ENCODE measurements at places on chromosomes 2 and 18. TPM values are rescaled to one million over a fixed set of nuclear protein-coding genes. Genes with fewer than 3 reads are reported as not detected.
A peak's percentile ranks its signal among the peaks of the same experiment; 100 is the strongest.

GRCh38 chr2:159077869-159078268 lies 109.4 kb downstream of the TANC1 start:
- no peaks in the 10 kb centered on the region for H3K27me3 ChIP-seq
- H3K4me3 ChIP-seq = no peak overlapping the region
- H3K4me1 ChIP-seq = peaks cover 5% of the 10 kb centered on the region
- no peak overlapping the region for H3K27ac ChIP-seq

DNA sequence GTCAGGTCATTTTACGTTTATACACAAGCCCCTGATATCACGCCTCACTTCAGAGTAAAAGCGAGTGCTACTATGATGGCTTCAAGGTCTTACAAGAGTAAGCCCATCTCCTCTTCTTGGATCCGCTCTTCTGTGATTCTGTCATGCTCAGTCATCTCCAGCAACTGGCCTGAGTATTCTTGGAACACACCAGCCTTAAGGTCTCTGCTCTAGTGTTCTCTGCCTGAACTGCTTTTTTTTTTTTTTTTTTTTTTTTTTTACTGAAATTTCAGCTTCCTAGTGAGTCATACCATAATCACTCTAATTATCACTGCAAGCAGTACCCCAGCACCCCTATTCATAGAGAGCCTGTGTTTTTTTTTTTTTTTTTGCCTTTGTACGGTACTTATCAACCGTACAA lies 1228.9 kb downstream of the CNTNAP5 start:
- H3K27ac ChIP-seq = no peak overlapping the region
- no peaks in the 10 kb centered on the region for H3K36me3 ChIP-seq
- no peak overlapping the region for H3K4me3 ChIP-seq
- no peaks in the 10 kb centered on the region for H3K27me3 ChIP-seq

GRCh38 chr18:24585996-24586566 lies 125.6 kb downstream of the HRH4 start:
- H3K4me3 ChIP-seq = no peak overlapping the region
- H3K4me1 ChIP-seq = peaks cover 13% of the 10 kb centered on the region
- no peak for DNase-seq
- H3K27ac ChIP-seq = no peak overlapping the region
- H3K36me3 ChIP-seq = no peaks in the 10 kb centered on the region

The DNAJC5G gene
- total RNA-seq = not detected

DNA sequence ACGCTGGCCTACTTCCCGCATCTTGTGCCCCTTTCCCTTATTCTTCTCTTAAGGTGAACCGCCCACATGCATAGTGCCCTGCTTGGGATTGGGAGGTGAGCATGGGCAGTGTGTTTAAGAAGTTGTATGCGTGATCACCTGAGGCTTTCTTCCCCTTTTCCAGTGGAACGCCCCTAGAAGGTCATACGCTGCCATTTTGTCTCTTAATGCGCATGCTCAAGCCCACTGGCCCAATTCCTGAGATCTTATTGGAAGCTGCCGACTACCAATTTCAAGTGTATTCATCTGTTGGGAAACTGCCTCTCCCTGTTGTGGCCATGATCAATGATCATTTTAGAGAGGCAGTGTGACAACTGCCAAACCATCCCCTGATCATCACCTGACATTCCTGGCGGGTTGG lies 3.3 kb upstream of the CETN1 start:
- peaks cover 40% of the 10 kb centered on the region for H3K4me1 ChIP-seq
- no peaks in the 10 kb centered on the region for H3K36me3 ChIP-seq
- no peak overlapping the region for H3K4me3 ChIP-seq

GRCh38 chr2:42809819-42810120 lies 17.4 kb upstream of the HAAO start:
- peak overlapping the region; percentile 62 for H3K4me3 ChIP-seq
- peaks cover 7% of the 10 kb centered on the region for H3K4me1 ChIP-seq
- no peak overlapping the region for H3K27ac ChIP-seq

The RAX gene
- total RNA-seq = 78.1 TPM

The GKN1 gene
- not detected for total RNA-seq

- no peak overlapping the region for H3K27ac ChIP-seq
- H3K27me3 ChIP-seq = no peaks in the 10 kb centered on the region
- no peak for DNase-seq
- peaks cover 9% of the 10 kb centered on the region for H3K4me1 ChIP-seq
Measured at GRCh38 chr18:37871561-37871960, 306.0 kb upstream of the CELF4 start.

The DSG1 gene
- total RNA-seq = not detected

The ZC3H6 gene
- total RNA-seq = 21.7 TPM

All from neural progenitor cell (in vitro differentiated cells).